Fibroblast of skin of abdomen (primary cell): ENCODE measurements at places on chromosomes 6 and 20.

GRCh38 chr6:7473805-7474719 is 67.4 kb upstream of the DSP start:
- DNase-seq, result no peak

DNA sequence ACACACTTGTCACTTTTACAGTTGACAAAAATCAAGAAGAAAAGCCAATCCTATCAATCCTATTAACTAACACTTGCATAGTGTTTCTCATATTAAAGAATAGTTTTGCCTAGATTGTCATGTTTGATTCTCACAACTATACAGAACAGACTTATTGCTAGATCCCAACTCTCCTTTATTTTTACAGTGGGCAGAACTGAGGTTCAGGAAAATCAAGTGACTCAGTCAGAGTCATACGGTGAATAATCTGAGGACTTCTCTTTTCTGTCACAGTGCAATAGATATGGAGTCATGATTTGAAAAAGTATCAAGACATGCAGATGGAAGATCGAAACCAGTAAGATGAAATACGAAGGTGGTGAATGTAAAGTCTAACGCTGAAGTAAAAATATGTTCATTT is 195.1 kb upstream of the CITED2 start:
- DNase-seq, result peak; percentile 38

DNA sequence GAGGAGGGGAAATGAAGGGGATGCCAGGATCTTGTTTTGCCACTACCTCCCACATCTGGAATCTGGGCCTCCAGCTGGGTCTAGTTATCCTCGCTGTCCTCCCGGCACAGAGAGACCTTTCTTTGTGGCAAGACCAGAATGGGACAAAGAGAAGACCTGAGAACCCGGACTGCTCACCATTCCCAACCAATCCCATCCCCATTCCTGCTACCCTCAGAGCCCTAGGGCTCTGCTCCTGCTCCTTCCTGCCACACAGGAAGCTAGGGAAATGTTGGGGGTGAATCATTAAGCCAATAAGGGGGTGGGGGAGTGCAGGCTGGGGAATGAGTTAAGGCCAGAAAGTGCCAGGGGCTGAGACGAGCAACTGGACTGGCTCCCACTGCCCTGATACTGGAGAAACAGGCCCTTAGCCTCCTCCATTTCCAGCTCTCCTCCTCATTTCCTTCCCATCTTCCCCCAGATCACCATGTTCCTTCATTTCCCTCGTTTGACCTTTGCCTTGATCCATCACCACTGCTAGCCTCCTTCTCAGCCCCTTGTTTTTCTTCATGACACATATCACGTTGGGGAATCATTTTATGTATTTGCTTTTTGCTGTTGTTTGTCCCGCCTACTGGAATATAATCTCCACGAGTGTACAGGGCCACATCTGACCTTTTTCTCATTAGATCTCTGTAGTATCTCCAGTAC is 4.6 kb upstream of the IER3 start:
- DNase-seq, result peak; percentile 48

DNA sequence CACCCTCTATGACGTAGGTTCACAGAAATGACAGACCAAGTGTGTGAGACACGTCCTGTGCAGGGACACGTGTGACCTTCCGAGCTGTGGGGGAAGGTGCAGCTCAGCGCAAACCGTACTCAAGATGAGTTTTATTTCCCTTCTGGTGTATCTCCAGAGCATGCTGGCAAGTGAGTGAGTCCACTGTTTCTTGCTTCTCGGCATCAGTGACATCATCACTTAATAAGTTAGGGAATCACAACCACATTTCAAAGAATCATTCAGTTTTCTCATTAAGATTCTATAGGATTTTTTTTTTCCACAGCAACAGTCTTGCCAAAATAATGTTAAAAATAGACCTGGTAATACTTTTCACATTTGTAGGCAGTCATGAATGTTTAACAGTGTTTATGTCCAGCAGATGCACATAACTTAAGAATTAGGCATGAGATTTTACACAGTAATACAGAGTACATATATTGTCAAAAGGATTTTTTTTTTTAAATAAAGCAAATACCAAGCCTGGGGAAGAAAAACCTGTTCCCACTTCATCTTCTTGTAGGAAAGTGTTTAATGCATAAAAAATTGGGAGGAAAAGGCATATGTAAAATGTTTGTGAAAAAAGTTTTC is 417.8 kb downstream of the CDC5L start:
- DNase-seq, result peak; percentile 95

DNA sequence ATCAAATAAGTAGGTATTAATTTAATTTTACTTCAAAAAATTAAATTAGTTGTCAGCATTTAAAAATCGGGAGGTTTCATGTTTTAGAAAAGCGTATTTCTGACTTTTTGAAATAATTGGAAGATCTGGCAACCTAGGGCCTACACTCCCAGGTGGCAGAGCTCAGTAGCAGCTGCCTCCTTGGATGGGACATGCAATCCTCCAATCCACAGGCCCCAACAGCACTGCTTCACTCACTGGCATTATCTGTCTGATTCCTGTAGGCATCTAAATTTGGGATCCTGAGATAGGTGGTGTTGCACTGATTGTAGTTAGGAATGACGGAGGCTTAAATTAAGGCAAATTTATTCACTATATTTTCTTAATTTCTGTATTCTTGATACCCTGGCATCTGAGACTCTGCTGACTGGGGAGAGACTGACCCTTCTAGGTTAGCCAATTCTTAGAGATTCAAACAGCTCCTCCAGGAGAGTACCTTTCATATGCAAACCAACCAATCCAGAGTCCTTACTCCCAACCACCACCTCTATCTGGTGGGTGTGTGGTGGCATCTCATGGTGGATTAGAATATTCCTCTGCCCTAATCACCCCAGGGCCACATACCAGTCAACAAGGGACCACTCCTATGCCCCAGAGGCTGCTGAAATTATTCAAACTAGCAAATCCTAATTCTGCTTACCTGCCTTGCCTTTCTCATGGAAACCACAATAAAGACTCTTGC is 146.6 kb upstream of the GLP1R start:
- no peak for DNase-seq

- DNase-seq, result peak; percentile 46
Measured at GRCh38 chr20:38222231-38222922, 38.2 kb downstream of the KIAA1755 start.

GRCh38 chr6:18165751-18166150 is 10.5 kb downstream of the KDM1B start:
- no peak for DNase-seq

DNA sequence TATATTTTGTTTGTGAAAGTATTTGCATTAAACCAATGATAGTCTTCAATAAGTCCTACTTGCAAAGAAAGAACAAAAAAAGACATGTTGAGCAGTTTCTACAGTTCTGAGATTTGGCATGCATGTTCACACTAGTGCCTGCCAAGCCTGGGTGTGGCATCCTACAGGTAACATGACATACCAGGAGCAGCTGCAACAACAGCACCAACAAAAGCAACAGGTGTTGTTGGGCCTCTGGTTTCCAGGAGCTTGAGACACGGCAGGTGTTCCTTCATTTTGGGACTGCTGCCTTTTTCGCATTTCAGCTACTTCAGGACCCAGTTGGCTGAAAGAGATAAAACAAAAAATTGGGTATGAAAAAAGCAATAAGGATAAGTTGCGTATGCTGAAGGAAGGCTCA is 41.2 kb upstream of the MTRF1L start:
- DNase-seq, result no peak

- DNase-seq, result no peak
Measured at GRCh38 chr6:160428069-160428430, 79.9 kb downstream of the SLC22A3 start.

DNA sequence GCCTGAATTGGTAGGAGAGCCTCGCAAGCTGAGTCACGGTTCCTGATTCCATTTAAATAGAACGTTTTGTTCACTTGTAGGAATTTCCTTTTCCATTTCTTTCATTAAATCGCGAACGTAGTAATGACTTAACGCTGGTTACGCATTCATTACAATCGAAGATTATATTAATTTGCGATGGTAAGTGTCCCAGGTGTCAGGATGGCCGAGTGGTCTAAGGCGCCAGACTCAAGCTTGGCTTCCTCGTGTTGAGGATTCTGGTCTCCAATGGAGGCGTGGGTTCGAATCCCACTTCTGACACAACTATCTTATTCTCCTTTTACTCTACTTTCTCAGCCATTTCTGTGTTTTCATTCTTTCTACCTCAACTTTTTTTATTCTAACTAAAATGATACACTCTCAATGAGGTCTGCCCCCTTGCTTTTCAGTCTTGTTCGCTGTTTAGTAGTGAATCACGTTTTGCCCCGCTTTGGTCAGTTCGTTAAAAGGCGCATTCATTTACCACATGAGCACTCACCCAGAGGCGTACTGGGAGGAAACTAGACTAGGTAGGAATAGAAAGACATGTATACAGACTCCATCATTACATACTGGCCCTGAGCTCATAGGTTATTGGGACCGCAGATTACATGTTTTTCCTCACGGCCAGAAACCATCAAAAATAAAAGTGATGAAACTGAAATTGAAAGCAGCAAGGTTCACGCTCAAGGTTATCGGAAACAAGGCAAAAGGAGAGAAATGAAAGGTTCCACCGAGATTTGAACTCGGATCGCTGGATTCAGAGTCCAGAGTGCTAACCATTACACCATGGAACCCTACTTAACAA is 17.3 kb upstream of the TRIM27 start:
- peak; percentile 85 for DNase-seq

DNA sequence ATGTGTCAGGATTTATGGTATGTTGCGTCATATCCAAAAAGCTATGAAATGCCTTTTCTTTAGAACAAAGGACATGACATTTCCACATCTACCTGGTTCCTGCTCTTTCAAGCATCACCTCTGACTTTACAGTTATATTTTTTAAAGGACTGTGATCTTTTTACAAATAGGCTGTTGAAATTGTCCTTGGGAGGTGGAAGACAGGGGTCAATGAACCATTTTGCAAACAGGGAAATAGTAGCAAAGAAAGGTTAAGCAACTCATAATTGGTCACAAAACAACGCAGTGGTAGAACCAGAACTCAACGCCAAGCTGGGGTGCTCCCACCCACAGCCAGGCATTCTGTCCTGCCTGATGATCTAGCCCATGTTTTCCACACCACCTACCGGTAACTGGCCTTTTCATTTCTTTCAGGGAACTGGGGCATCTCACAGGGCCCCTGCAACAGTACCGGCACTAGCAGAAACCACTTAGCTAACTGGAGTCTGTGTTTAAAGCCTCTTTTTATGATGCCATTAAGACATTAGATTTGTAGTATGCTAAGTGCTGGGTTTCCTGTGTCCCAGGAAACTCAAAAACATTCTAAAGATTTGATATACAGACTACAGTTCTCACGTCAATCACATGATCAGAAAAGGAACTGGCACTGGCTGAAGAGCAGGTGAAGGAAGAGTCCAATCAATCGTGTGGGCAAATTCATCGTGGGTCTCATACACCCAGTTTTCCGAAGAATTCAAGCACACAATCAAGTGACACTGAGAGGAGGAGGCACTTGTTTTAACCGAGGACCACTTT is 13.9 kb downstream of the ZNF217 start:
- peak; percentile 73 for DNase-seq

GRCh38 chr6:73182021-73182607 is 43.2 kb downstream of the KHDC1L start:
- DNase-seq, result no peak

DNA sequence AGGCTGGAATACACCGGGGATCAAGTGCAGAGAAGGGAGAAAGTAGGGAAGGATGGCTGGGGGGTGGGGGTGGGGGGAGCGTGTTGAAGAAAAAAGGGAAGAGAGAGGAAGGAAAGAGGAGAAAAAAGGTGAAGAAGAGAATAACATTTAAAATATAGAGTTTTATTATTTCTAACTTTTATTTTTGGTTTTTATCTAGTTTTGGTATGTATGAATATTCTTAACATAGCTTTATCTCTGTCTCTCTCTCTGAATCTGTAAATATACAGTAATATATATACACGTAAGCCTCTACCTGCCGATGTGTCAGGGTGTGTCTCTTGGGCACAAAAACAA is 30.0 kb downstream of the HLA-F start:
- no peak for DNase-seq

GRCh38 chr6:7258231-7258763 is 54.7 kb downstream of the SSR1 start:
- DNase-seq, result no peak

GRCh38 chr6:119339941-119340456 is 9.6 kb downstream of the MAN1A1 start:
- DNase-seq, result no peak

DNA sequence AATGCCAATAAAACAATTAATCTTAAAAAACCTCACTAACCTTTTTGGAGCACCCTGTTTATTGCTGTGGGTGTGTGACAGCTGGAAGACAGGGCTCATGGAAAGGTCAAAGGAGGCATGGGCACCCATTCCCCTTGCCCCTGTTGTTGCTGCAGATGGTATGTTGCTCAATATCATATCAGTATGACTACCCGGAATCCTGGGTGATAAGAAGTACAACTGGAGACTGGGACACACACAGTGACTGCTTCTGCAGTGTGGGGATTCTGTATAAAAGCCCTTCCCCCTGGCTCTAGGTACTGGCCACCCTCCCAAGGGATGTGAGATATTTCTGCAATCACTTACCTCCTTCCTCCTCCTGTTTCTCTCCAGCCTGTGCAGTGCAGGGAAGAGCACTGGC is 47.3 kb upstream of the IL20RA start:
- DNase-seq, result no peak

GRCh38 chr6:14889188-14889587 is 356.7 kb upstream of the JARID2 start:
- no peak for DNase-seq

DNA sequence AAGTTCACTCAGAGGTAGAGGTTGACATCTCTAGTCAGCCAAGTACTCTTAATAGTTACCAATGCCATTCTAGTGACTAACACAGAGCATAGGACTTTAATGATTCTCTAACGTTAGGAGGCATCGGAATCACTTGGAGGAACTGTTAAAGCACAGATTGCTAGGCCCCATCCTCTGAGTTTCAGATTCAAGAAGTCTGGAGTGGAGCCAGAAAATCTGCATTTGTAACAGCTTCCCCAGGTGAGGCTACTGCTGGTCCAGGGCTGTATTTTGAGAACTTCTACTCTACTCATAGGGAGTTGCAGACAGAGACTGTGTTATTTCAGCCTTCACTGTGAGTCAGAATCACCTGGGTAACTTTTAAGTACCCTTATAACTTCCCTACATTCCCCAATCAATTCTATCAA is 5.7 kb downstream of the LMBRD1 start:
- peak; percentile 3 for DNase-seq
